ENCODE measurements at places on chromosomes 12 and 14.

- no peak for DNase-seq
Measured at GRCh38 chr12:19591951-19592350, 152.7 kb downstream of the AEBP2 start.

- no peak for DNase-seq
Measured at GRCh38 chr12:31797230-31797872, 68.5 kb upstream of the AMN1 start.

DNA sequence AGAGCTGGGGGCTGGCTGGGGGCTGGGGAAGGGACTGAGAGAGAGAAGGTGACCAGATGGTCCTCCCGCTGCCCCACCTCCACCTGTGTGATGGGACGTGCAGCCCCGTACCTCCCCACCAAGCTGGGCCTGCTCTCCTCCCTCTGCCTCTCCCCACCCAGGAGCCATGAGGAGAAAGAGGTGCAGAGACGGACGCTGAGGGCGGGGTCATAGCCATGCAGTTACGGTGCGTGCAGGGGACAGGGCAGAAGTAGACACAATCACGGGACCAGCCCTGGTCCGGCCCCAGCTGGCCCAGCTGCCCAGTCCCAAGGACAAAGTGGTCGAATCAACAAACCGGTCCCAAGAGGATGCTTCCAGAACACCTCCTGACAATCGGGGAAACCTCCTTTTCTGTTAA is 33.2 kb downstream of the RFLNA start:
- DNase-seq: no peak

DNA sequence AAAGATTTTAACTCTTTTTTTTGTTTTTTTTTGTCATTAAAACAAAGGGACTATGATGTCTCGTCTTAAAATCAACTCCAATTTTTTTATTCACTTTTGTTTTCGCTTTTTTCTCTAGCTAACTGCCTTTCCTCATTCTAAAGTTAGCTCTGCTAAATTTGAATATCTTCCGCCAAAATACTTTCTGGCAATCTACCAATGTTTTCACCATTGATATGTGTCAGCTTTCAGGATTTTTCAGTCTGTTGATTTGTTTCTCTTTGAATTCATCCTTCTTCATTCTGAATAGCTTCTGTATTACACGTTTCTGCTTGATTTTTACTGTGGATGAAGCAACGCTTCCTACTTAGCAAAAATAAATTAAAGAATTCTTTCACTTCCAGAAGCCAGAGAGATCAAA is 38.7 kb upstream of the NOVA1 start:
- no peak for DNase-seq

GRCh38 chr12:106118-106591 is 39.6 kb downstream of the IQSEC3 start:
- no peak for DNase-seq

DNA sequence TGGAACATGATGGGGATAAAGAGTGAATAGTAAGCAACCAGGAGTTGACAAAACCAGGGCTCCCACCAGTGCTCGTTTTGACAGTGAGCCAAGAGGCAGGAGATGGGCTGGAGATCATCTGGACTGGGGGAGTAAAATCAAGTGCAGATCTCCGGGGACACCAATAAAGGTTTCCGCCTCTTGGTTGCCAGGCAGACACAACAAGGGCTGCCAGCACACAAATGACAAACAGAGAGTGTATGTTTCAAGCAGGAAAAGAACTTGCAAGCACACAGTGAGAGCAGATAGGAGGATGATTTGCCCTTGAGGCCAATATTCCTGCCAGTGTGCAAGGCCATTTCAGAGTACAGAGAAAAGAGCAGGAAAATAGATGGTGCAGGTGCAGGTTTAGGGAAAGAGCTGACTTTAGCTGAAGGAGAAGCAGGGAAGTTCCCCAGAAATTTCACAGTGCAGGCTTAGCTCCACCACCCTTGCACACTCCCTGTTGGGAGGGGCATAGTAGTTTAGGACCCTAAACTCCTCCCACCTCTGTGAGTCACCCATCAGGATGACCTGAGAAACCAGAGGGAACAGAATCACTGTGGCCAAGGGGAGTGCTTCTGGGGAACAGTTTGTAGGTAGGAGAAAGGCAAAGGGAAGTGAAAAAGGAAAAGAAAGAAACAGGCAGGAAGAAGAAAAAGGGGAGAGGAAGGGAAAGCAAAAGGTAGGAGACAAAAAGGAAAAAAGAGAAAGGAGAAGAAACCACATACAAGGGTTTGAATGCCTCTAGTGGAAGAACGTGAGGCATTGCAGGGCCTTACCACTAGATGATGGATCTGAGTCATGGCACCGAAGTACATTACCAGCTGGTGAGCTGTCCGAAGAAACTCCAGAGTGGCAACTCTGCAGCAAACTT is 404.4 kb downstream of the SLC6A15 start:
- no peak for DNase-seq

DNA sequence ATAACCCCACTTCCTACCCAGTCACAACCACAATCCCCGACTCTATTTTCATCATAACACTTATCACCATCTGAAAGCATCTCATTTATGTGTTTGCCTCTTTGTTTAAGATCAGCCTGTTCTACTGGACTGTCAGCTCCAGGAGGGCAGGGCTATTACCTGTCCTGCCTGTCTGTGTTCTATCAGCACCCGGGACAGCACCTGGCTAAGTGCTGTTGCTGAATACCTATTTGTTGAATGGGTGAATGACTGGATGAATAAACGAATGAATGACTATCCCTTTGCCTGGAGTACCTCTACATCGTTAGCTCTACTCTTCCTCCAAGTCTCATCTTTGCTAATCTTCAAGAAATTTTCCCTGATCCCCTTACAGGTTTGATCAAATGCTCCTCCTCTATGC is 69.0 kb downstream of the WSCD2 start:
- no peak for DNase-seq

DNA sequence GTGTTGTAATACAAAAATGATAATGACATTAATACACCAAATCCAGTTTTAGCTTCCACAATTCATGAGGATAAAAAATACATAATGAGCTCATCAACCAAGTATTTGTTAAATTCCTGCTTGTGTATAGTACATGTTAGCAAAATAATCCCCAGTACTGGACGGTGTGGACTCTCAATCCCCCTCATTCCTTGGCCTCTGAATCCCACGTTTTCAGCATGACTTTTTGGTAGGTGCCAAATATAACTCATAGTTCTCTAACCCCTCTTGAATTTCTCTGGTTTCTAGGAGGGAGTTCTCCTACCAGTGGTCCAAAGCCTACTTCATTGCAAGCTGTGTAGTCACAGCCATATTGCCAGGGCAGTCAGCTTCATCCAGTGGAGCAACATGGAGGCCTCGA is 41.4 kb upstream of the EPS8 start:
- no peak for DNase-seq

DNA sequence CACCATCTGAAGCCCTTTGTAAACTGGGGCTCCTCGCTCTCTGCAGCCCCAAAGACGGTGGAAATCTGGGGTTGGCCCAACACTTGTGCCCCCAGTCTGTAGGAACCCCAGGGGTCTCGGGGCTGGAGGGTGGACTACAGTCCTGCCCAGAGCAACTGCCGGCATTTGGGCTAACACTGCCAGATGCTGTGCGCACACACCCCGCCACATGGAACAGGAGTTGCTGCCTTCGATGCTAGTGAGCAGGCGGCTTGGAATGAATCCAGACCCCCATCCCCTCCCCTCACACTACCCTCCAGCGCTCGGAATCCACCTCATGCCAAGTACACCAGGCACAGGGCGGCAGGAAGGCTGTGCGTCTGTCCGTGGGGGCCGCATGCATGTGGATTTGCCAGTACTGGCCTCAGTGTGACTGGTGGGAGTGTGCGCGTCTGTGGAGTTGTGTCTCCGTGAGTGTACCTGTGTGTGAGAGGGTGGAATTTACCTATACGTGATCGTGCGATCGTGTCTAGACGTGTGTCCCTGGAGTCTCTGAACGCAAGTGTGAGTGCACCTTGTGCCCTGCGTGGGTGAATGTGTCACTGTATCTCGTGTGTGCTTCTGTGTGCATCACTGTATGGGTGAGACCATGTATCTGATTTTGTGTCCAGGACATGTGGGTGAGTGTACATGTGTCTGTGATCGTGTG is 5.1 kb downstream of the LHX5 start:
- no peak for DNase-seq

DNA sequence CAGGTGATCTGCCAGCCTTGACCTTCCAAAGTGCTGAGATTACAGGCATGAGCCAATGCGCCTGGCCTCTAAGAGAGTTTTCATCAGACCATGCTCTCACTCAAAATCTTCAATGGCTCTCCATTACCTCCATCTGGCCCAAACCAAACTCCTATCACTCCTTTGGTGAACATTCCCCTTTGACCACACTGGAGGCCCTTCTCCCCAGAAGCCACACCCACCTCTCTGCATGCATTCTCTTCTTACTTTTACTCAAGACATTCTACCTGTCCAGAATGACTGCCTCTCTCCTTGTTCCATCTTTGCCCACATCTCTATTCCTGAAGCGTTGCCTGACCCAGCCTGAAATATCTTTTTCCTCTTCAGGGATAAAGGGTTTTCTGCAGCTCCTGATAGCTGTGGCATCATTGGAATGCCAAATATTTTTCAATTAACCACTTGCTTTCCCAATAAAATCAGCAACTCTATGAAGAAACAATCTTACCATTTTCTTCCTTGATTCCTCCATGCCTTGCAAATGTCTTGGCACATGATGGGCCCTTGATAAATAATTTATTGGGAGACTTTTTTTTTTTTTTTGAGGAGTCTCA is 15.5 kb downstream of the PLEK2 start:
- no peak for DNase-seq

- DNase-seq: no peak
Measured at GRCh38 chr12:6553051-6553868, 2.6 kb downstream of the IFFO1 start.

- DNase-seq: no peak
Measured at GRCh38 chr14:66105815-66106214, 380.4 kb upstream of the CCDC196 start.

GRCh38 chr12:57875753-57876547 is 29.4 kb upstream of the CTDSP2 start:
- DNase-seq: no peak

- no peak for DNase-seq
Measured at GRCh38 chr12:15453613-15454012, 131.3 kb downstream of the PTPRO start.

DNA sequence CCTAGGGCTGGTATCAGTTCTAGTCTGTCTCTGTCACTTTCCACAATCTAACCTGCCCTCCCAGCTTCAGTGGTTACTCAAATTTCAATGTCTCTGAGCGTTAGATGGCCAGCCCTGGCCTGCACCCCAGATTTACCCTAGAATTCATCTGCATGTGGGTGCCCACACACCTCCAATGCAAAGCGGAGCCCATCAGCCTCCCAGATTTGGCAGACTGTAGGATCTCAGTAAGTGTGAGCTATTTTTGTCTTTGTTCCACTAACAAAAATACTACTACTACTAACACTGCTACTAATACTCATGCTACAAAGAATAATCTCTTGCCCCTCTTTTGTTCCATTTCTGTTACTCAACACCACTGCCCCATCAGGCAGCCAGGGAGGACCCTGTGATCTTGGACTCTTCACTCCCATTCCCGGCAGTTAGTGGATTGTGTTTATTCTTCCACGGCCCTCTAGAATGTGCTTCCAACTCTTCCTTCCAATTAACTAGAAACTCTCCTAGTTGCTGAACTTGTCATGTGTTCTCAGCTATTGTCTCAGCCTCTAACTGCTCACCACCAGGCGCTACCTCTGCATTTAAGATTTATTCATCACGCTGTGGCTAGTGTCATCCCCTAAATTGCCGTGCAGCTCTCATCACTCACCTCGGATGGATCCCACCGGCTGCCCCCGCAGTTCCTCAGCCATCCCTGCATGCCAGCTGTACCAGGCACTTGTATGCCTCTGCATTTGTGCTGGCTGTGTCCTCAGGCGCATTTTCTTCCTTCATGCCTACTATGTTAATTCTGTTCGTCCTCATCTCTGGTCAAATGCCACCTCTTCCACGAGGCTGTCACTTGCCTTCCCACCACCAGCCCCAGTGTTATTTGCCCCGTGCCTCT is 150.6 kb upstream of the HIF1A start:
- DNase-seq: no peak

- no peak for DNase-seq
Measured at GRCh38 chr12:12047682-12048081, 23.1 kb upstream of the BCL2L14 start.

GRCh38 chr12:3863756-3864155 is 9.4 kb downstream of the PARP11 start:
- no peak for DNase-seq

GRCh38 chr14:23568600-23569331 is 1.2 kb upstream of the AP1G2 start:
- no peak for DNase-seq

DNA sequence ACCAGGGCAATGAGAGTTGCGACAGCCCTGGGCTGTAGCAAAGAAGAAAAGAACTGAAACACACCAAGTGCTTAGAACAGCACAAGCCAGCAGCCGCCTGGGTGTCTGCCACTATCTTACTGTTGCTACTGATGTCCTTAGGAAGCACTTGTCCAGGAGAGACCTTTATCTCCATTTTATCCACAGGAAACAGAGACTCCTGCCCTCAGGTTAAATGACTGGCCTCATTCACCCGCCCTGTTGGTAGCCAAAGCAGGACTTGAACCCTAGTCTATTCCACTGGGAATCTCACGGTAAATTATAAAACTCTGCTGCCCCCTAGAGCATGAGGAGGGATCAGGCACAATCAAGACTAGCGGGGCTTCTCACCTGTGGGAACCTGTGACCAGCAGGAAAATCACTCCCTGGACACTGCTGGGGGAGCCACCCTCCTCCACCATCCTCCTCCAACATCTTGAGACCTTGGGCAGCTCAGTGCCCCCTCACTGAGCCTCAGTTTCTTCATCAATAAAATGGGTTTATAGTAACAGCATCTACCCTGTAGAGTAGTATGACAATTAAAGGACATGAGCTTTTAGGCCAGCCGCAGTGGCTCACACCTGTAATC is 20.5 kb upstream of the TESC start:
- no peak for DNase-seq

GRCh38 chr14:65738339-65738738 is 325.8 kb downstream of the FUT8 start:
- DNase-seq: no peak

DNA sequence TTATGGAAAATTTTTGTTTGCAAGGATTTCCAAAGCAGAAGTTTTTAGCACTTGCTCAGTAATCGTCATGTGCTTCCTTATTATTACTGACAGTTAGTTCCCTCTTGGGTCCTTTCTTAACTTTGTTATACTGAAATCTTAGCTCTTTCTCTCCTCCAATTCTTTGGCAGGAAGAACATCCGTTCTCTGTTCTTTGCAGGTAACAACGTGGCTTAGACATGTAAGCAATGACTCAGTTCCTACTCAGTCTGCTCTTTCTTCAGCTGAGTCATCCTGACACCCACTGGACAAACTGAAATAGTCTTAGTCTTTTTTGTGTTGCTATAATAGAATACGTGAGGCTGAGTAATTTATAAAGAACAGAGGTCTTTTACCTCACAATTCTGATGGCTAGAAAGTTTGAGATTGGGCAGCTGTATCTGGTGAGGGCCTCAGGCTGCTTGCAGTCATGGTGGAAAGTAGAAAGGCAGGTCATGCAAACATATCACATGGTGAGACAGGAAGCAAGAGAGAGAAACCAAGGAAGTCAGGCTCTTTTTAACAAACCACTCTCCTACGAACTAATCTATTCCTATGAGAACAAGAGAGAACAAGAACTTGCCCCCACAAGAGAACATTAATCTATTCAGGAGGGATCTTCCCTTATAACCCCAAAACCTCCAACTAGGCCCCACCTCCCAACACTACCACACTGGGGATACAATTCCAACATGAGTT is 49.2 kb downstream of the TESPA1 start:
- no peak for DNase-seq

- no peak for DNase-seq
Measured at GRCh38 chr14:98579140-98579539, 692.9 kb downstream of the BCL11B start.

GRCh38 chr12:72146495-72146894 is 125.7 kb upstream of the TRHDE start:
- no peak for DNase-seq

GRCh38 chr14:73913256-73913655 is 26.6 kb downstream of the ZNF410 start:
- no peak for DNase-seq

All from esophagus squamous epithelium (tissue), 5 donors.